ENCODE measurements at places on chromosomes 12 and 14.

DNA sequence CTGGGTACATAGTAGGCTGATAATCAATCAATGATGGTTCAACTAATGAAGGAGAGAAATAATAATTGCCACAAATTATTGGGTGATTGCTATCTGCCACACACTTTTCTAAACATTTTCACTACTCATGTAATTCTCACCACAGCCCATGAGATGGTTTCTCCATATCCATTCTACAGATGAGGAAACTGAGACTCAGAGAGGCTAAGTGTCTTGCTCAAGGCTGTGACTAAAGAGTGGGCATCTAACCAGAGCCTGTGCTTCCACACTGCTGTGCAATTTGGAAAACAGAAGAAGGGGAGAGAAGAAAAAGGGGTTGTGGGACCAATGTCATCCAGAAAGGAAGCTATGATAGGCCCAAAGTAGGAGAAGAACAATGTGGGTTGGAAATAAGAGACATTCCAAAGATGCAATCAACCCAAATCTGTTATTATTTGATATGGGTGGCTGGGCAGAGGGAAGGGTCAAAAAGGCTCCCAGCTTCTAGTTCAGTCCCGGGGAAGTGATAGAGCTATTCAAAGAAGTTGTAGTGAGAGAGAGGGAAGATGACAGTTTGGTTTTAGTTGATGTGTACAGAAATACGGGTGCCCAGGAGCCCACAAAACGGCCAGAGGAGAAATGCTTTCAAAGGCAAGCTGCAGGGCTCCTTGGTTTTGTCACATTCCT, 483 bp upstream of the NR1H4 start:
- no peak for DNase-seq

- DNase-seq: no peak
These were observed 15.9 kb upstream of the FZD10 start for GRCh38 chr12:130146176-130146931.

- DNase-seq: no peak
These were observed 5.3 kb upstream of the PLEKHG3 start for GRCh38 chr14:64698903-64699302.

- DNase-seq: no peak
These were observed 4.1 kb downstream of the CMTM5 start for GRCh38 chr14:23380976-23381375.

- no peak for DNase-seq
These were observed 2.4 kb upstream of the RXYLT1 start for GRCh38 chr12:63777340-63777739.

- DNase-seq: no peak
These were observed 3.5 kb downstream of the TGM1 start for GRCh38 chr14:24259282-24260025.
